ENCODE measurements at places on chromosomes 12 and 14.

DNA sequence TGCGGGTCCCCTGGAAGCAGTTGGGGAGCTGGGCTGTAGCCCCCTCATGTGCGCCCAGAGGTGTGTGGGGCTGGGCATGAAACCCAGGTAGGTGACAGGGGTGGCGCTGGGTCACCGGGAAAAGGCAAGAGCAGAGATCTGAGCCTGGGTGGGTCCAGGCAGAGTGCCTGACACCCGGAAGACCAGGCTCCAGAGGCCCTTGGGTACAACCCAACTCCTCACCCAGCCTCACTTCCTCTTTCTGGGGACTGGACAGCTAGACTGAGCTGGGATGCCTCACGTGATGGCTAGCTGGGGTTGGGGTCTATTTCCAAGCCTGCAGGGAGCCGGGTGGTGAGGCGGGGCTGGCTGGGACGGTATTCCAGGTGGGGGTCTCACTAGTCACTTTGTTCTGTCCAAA is 16.3 kb upstream of the CYP46A1 start:
- no peak for DNase-seq

DNA sequence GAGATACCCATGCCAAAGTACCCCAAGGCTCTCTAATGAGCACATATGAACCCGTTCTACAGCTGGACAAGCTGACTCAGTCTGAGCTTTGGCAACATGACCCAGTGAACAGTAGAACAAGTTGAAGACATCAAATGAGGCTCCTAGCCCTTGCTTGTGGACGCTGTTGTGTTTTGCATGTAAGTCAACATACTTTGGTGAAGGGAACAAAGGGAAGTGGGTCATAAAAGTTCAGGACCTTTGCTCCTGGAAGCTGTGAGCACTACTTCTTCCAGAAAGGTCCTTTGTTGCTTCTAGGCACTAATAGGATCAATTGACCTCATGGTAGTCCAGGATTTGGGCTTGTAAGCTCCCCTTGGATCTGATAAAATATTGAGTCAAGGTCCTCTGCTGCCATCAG is 613.5 kb upstream of the TBX3 start:
- DNase-seq = no peak

DNA sequence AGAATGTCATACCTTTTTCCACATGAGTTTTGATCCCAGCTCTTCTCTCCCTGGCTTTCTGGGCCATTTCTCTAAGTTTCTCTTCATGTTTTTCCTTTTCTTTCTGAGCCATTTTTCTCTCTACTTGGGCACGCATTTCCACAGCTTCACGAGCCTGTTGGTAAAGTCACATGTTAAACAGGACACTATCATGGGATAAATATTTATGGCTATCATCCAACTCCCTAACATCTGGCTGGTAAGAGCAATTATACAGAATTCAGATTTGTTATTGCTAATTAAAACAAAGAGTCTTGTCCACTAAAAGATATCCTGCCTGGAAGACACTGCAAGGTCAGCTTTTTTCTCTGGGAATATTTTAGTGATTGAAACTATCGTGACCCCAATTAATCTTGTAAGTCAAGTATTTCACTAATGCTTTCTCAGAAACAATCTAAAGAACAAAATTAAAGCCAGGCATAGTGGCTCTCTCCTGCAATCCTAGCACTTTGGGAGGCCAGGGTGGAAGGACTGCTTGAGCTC is 23.1 kb downstream of the SLIRP start:
- DNase-seq = no peak

GRCh38 chr14:74141703-74142102 is 56.9 kb downstream of the LIN52 start:
- peak; percentile 9 for DNase-seq

DNA sequence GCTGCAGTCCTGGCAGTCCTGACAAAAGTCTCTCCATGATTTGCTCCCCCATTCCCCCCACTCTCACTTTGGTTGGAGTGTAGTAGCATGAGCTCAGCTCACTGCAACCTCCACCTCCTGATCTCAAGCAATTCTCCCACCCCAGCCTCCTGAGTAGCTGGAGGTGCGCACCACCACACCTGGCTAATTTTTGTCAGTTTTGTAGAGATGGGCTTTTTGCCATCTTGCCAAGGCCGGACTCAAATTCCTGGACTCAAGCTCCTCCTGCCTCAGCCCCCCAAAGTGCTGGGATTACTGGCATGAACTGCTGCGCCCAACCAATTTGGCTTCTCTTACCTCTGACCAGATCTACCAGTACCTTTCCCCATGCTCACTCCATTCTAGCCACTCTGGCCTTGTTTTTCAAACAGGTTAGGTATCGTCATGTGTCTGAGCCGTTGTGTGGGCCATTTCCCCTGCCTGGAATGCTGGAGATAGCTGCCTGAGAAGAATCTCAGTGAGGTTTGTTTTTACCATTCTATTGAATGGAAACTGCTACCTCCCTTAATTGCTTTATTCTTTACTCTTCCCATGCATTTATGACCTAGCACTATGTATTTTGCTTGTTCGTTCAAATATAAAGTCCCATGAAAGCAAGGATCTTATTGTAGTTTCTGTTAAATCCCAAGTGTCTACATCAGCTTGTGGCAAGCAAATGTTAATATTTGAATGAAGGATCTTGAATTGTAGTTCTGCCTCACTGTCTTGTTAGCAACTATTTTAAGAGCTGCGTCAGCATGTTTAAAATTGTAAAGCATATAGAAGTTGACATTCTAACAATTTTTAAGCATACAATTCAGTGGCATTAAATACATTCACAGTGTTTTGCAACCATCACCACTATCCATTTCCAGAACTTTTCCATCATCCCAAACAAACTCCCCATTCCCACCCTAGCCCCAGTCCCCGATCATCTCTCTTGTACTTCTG is 39.7 kb downstream of the CPSF6 start:
- no peak for DNase-seq

GRCh38 chr12:128660532-128661225 is 163.1 kb downstream of the SLC15A4 start:
- no peak for DNase-seq

GRCh38 chr12:57119294-57120085 is 8.3 kb upstream of the STAT6 start:
- DNase-seq = no peak

GRCh38 chr14:63174760-63175191 is 29.5 kb upstream of the RHOJ start:
- peak; percentile 59 for DNase-seq

- peak; percentile 71 for DNase-seq
Measured at GRCh38 chr12:32504591-32504990, 105.2 kb downstream of the FGD4 start.

DNA sequence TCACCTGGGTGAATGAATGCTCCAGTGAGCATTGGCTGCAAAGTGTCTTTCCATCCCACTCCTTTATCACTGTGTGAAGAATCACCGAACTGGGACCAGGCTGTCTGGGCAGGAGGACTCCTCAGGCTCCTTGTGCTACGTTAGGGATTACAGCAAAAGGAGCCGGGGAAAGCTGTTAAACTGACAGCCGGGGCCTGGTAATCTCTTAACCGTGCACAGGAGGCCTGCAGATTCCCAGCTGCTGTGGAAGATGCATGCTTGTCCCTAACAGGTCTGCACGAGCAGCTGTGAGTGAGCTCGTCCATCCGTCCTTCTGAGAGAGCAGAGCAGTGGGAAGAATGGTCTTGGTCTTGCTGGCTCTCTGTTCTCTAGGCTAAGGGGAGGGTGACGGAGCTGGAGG is 231.5 kb downstream of the AACS start:
- DNase-seq = no peak

- DNase-seq = no peak
Measured at GRCh38 chr12:113163030-113163360, 13.5 kb downstream of the CFAP73 start.

DNA sequence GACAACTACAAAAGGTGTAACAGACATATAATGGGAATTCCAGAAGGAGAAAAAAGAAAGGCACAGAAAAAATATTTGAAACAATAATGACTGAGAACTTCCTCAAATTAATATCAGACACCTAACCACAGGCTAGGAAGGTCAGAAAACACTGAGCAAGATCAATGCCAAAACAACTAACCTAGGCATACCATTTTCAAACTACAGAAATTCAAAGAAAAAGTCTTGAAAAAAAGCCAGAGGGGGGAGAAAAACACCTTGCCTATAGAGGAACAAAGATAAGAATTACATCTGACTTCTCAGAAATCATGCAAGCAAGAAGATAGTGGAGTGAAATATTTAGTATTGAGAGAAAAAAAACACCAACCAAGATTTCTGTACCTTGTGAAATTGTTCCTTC is 77.8 kb downstream of the RIN3 start:
- no peak for DNase-seq

DNA sequence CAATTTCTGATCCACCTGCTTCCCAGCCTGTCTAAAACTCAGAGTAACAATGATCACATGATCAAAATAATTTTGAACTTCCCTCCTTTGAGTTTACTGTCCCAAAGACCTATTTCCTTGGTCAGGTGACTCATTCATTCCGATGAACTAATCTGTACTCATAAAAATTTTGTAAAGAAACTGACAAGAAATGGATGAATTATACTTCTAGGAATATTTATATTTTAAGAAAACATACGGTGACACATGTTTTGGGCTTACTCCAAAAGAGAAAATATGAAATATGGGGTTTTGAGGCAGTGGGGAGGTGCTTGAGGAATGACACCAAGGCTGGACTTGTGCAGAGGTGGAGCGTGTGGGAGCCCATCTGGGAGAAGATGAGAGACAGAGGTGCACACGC is 42.0 kb downstream of the GUCY2C start:
- no peak for DNase-seq

- DNase-seq = no peak
Measured at GRCh38 chr12:5567016-5567725, 135.3 kb downstream of the NTF3 start.

GRCh38 chr12:70467476-70467875 is 101.4 kb downstream of the KCNMB4 start:
- no peak for DNase-seq

GRCh38 chr12:22808860-22809259 is 183.9 kb downstream of the ETNK1 start:
- no peak for DNase-seq

DNA sequence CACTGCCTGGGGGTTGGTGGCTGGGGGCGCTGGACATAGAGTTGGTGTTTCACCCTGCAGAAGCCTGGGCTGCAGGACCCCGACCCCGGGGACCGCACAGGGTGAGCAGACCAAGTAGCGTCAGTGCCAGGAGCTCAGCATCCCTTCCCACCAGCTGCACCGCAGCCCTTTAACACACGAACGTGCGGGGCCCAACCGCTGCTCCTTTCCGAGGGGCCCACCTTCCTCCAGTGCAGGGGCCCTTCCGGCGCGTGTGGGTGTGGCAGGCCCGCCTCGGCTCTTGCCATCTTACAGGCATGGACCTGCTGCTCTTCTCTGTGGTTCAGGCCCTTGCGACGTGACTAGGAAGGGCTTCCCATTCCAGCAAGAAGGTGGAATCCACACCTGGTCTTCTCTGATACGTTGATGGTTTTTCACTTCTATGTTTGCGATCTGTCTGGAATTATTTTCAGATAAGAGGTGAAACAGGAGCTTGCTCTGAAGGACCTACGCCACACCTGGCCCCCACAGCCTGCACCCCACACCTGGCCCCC is 47.8 kb downstream of the LRCOL1 start:
- DNase-seq = no peak

DNA sequence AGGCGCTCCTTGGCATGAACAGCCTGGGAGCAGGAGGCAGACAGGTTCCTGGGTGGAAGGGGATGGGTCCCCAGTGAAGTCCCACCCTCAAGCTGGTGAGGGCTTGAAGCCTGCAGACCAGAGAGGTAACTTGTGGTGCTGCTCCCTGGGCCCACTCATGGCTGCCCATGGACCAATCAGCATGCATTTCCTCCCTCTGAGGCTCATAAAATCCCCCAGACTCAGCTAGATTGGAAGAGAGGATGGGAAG is 50.2 kb downstream of the A2M start:
- DNase-seq = no peak

GRCh38 chr12:76272287-76272686 is 75.9 kb downstream of the BBS10 start:
- no peak for DNase-seq

GRCh38 chr12:6606331-6607131 is 648 bp downstream of the CHD4 start:
- no peak for DNase-seq

DNA sequence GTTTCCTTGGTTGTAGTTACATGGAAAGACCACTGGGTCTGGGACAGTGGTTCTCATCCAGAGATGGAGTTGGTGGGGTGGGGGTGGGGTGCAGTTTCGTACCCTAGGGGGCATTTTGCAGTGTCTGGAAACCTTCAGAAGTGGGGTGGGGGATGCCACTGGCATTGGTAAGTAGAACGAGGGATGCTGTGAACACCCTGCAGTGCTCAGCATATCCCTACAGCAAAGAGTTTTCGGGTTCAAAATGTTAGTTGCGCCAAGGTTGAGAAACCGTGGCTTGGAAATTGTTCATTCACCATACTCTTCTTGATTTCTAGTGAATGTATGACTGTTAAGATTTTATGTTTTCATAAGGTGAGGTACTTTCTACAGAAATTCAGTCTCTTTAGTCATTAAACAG is 28.7 kb downstream of the TRAF3 start:
- DNase-seq = no peak

DNA sequence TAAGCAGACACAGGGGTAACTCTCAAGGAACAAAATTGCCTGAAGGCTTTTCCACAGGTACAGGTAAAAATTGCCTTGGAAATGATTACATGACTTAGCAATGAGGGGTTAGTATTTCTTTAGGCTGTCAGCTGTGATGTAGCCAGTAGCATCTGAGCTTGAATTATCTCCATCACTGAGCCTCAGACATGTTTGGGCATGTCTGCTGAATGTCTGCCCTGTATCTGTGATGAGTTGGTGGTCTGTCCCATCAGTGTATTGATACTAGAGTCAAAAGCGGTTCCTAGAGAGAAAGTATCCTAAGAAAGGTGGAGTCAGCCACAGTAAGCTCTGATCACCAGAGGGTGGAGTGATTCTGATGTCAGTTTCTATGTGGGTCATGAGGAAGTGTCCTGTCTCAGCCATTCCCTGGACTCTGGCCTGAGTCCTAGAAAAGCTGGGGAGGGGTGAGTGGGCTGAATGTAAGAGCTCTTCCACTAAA is 16.3 kb downstream of the AKAP6 start:
- no peak for DNase-seq

GRCh38 chr14:100648474-100649172 is 61.4 kb upstream of the BEGAIN start:
- DNase-seq = no peak

- no peak for DNase-seq
Measured at GRCh38 chr12:71972441-71973074, 33.9 kb downstream of the TPH2 start.
